Fibroblast of upper back skin (primary cell): ENCODE measurements at places on chromosomes 4 and X.

DNA sequence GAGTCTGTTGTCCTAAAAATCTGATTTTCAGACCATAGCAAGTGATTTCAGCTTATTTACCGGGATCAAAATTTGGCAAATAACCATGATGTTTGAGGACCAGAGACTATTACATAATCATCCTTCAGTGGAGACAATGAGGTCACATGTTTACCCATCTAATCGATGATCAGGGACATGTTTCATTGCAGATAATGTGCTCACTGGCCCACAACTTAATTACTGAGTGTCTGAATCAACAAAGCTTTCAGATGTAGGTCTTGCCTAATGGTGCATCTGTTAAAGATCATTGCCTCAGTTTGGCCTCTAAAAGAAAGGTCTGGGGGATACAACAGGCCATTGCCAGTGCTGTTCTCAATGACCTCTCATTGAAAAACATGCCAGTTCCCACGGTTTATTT lies 42.8 kb upstream of the KLHL34 start:
- DNase-seq = no peak

DNA sequence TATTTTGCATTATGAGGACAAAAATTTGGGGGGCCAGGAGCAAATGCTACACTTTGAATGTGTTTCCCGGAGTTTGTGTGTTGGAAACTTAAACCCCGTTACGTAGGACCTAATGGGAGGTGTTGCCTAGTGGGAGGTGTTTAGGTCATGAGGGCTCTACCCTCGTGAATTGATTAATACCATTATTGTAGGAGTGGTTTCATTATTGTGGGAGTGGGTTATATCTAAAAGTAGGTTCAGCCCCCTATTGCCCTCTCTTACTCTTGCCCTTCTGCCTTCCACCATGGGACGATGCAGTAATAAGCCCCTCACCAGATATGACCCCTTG lies 15.5 kb downstream of the UBA6 start:
- no peak for DNase-seq

GRCh38 chr4:143437937-143438336 lies 75.6 kb upstream of the SMARCA5 start:
- no peak for DNase-seq

DNA sequence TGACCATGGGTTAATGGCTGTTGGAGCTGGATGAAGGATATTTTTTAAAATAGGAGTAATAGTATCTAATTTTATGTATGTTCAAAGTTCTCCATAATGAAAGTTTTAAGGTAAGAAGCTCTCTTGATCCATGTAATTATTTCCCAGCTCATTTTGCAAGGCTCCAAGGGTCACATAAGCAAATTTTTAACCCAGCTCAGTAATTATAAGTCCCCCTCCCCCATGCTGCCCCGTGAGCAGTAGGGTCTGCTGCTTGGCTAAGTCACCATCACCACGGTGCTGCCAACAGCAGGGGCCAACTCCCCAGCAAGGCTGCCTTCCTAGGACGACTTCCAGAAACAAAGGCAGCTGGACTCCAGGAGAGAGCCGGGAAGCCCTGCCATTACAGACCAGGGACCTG lies 340.0 kb downstream of the FBXW7 start:
- DNase-seq = no peak

GRCh38 chr4:179130122-179130714 lies 1688.0 kb upstream of the AGA start:
- DNase-seq = no peak

DNA sequence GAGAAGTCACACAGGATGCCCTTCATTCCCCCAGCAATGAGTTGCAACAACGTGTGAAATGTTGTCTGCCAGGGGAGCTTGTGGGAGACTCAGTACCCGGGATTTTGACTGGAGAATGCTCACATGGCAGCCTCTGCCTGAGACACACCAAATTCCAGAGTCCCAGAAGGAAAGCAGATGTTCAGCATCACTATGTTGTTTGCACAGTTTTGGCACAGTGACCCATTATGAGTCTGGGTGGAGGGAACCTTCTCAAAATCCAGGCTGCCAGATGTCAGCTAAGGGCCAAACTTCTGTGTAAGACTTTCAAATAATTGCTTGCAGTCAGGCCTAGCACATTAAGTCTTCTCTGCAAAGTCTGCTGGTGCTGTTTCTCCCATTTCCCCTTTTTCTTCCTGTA lies 1029.7 kb upstream of the TENM3 start:
- peak; percentile 1 for DNase-seq

DNA sequence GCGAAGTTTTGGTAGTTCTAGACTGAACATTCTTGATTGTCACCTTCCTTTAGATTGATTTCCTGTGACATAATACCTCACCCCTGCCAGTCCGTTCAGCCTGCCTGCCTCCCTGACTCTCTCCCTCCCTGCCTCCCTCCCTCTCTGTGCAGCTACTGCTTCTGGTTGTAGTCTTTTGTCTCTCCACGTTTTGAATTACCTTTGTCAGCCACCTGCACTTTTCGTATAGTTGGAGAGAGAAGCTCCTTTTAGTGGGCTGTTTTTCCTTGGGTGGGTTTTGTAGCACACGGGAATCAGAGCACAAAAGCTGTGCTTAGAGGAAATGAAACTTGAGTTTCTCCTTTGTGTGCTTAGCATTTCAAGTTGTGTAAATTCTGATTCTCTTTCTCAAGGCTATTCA lies 32.6 kb upstream of the MSMO1 start:
- no peak for DNase-seq

- no peak for DNase-seq
These were observed 1120.5 kb downstream of the ADGRL3 start for GRCh38 chr4:62320612-62321011.

- no peak for DNase-seq
These were observed 35.2 kb downstream of the SMIM20 start for GRCh38 chr4:25949173-25949748.

- no peak for DNase-seq
These were observed 22.0 kb upstream of the PHKA2 start for GRCh38 chrX:19005909-19006308.

- DNase-seq = no peak
These were observed 756.1 kb downstream of the FAM133A start for GRCh38 chrX:94430091-94430490.
